ENCODE measurements at places on chromosomes 2 and 18.

- no peak for DNase-seq
Observed at GRCh38 chr2:216741223-216741593, 45.9 kb upstream of the IGFBP5 start.

DNA sequence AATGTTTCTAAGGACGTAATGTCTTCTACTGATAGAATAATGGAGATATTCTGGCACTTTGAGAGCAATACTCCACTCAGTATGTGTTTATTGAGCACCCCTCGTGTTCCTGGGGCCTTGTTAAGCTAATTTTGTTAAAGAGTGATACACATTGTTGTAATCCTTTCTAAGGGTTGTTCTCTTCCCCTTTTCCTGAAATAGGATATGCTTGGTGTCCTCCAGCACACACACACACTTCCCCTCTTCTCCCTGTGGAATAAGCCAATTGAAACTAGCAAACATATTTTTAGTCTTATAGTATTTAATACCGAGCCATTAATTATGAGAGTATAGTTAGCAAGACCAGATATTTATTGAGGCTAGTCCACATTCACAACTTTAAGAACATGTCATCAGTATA lies 114.1 kb downstream of the CRIM1 start:
- DNase-seq = no peak

- DNase-seq = no peak
Observed at GRCh38 chr18:74479486-74480148, 16.5 kb upstream of the CNDP2 start.

GRCh38 chr18:31399306-31400032 lies 22.9 kb downstream of the DSG4 start:
- DNase-seq = no peak

- no peak for DNase-seq
Observed at GRCh38 chr2:38509947-38510326, 92.8 kb downstream of the HNRNPLL start.

GRCh38 chr2:235244255-235245220 lies 249.3 kb upstream of the AGAP1 start:
- DNase-seq = no peak

- DNase-seq = no peak
Observed at GRCh38 chr18:73924836-73925235, 222.8 kb downstream of the FBXO15 start.

DNA sequence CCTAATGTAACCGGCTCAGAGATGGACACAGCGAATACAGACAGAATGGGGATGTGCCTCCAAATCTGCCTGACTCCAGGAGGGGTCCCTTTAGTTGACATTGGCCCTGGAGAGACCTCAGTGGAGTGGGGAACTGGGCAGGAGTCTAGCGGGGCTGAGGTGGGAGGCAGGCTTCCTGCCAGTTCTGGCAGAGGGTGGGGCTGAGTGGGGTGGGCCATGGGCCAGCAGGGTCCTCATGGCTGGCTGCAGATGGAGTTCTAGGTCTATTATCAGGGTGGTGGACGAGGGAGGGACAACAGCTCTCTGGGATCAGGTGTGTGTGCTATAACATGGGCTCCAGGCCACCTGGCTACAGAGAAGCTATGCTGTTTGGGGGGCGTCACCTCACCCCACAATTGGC lies 21.1 kb downstream of the PROC start:
- no peak for DNase-seq

GRCh38 chr2:127584047-127584446 lies 48.6 kb downstream of the MYO7B start:
- DNase-seq = no peak

DNA sequence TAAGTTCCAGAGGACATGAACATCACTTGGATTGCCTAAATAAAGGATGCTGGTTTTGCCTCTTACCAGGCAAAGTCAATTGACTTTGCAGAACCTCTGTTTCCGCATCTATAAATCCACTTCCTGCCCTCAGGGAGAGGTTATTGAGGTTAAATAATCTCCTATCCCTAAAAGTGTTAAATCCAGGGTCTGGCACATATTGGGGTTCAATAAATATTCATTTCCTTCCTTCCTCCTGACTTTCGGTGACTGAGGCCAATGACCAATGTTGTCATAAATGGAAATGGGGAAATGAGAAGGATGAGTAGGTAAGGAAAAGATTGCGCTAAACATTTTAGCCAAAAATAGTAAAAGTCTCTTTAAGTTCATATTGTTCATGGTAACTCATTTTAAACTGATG lies 16.0 kb downstream of the BCL2 start:
- no peak for DNase-seq

GRCh38 chr18:24546307-24546706 lies 85.9 kb downstream of the HRH4 start:
- DNase-seq = no peak

- no peak for DNase-seq
Observed at GRCh38 chr2:68975844-68976243, 1.4 kb downstream of the GKN1 start.

DNA sequence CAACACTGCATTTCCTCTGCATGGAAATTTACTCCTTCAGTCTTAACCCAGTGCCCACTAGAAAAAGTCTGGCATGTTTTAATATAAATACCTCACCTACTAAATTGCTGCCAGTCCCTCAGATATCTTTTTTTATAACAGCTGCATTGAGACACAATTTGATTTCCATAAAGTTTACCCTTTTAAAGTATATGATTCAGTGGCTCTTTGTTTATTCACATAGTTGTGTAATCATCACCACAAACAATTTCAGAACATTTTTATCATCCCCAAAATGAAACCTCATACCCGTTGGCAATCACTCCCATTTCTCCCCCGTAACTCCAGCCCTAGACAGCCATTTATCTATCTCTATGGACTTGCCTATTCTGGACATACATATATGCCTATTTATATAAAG lies 17.0 kb upstream of the FRZB start:
- no peak for DNase-seq

DNA sequence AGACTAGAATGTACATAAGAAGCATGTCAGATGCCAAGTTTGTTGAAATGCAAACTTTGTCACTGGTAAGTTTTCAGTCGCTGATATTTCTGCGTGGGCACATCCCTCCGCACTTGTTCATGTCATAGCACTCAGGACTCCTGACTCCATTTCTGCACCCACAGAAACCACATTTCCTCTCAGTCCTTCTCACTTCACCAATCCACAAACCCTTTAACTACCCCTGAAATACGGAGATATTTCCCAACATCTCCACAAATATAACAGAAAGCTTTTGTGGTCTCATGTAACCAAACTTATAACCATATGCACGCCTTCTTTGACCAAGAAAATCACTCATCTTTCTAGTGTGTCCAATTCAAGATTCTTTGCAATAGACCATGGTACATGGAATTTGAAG lies 276.9 kb upstream of the ERBB4 start:
- no peak for DNase-seq

DNA sequence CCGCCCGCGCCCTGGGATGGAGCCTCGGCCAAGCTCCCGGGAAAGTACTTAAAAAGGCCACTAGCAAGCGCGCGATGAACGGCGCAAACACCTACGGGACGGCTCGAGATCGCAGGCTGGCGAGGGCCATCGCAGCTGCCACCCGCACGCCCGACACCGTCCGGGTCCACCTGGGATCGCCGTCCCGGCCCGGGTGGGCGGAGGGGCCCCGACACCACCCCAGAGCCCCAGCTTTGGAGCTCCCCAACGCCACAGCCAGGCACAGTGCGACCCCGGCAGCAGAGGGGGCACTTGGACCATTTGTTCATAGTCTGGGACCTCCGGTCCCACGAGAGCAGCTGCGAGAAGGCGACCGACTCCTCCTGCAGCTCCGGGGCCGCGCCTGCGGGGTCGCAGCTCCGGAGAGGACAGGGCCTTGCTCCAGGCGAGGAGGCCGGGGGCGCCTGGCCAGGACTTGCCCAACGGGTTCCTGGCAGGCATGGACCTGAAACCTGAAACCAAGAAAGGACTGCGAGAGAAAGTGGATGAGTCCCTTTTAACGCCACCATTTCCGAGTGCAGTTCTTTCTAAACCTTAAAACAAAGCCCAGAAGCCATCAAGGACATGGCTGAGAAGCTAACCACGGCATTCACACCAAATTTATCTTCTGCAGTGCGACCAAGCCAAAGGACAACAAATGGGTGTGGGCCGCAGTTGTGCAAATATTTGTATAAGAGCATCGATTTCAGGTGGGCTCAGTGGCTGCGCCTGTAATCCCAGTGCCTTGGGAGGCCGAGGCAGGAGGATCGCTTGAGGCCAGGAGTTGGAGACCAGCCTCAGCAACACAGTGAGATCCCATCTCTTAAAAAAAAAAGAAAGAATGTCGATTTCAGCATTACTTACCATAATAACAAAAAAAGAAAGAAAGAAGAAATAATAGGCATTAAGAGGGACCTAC lies 54.0 kb upstream of the IMP4 start:
- DNase-seq = no peak

Data from C1 segment of cervical spinal cord (tissue), 14 donors.